AG09309 (cell line): ENCODE measurements at places on chromosomes 1 and 21.

- no peak for DNase-seq
These were observed 95.6 kb upstream of the LBR start for GRCh38 chr1:225523263-225523950.

GRCh38 chr1:238360474-238360873 lies 469.8 kb upstream of the ZP4 start:
- no peak for DNase-seq

DNA sequence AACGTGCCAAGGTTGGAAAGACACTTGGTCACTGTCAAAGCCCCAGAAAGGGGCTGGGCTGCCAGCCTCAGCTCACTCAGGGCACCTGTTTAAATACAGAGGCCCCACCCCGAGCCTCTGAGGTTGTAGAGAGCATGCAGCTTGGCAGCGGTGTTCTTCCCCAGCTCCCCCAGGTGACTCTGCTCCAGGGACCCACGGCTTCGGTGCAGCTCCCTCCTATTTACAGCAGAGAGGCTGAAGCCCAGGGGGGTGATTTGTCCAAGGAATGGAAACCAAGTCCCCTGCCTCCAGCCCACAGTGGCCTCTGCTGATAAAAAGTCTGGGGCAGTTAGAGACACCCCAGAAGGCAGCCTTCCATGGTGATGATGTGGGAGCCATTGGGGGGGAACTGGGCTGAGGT lies 9.1 kb upstream of the C1QA start:
- DNase-seq, result no peak

DNA sequence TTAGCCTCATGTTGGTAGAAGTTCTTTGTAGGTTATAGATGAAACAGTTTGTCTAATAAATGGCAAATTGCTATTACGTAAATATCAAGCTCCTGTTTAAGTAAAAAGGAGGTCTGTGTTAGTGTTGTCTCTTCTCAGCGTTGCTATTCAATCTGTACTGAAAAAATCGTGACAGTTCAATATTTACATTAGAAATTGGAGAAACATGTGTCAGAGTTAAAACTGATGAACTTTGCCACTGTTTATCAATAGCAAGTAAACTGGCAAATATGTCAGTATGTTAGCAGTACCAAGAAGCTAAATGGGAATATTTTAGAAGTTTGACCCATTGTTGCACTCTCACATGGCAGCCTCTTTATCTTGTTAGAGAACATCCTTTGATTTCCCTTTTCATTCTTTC lies 218.5 kb downstream of the GPR52 start:
- DNase-seq, result no peak

GRCh38 chr1:112011202-112011601 lies 21.7 kb upstream of the KCND3 start:
- DNase-seq, result peak; percentile 28
